ENCODE measurements at places on chromosomes 11 and 22.
A peak's percentile ranks its signal among the peaks of the same experiment; 100 is the strongest.

DNA sequence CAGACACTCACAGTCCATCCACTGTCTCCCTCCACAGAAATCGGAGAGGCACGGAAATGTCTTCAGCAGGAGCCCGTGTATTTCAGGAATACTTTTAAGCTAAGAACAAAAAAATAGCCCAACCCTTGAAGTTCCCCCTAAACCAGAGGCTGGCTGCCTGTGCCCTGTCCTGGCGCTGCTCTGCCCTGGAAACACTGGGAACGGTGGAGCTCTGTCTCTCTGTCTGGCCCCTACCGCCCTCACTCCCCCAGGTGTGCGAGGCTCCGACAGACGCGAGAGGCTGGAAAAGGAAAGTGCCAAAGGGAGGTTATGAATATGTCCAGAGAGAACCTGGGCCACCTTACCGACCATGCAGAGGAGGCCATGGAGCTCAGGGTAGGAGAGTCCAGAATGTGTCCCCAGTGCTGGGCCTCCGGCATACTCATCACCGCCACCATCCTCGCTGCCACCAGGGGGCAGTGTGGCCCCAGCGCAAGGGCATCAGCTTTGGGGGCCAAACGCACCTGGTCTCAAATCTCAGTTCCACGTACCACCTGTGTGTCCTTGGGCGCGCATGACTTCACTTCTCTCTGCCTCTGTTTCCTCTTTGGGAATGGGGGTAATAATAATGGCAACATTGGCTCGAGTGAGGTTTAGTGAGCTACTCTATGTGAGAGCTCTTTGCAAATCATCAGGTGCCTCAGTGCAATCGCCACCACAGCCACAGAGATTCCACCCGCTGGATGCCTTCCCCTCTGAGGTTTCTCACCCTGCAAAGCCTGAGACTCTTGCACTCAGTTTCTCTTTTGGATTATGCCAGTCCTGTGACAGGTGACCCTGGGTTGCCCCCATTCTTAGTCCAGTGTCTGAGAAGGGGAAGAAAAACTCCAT lies 10.4 kb upstream of the SLCO2B1 start:
- DNase-seq = peak; percentile 79

- no peak for DNase-seq
These were observed 2.2 kb upstream of the NAP1L4 start for GRCh38 chr11:2994336-2994730.

DNA sequence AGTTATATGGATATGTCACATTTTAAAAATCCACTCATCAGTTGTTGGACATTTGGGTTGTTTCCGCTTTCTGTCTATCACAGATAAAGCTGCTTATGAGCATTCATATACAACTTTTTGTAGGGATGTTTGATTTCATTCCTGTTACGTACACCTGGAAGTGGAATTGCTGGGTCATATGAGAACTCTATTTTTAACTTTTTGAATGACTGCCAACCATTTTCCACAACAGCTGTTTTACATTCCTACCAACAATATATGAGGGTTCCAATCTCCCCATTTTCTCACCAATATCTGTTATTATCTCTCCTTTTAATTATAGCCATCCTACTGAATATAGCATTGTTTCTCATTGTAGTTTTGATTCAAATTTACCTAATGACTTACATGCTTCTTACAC lies 172.0 kb downstream of the UVRAG start:
- DNase-seq = no peak

DNA sequence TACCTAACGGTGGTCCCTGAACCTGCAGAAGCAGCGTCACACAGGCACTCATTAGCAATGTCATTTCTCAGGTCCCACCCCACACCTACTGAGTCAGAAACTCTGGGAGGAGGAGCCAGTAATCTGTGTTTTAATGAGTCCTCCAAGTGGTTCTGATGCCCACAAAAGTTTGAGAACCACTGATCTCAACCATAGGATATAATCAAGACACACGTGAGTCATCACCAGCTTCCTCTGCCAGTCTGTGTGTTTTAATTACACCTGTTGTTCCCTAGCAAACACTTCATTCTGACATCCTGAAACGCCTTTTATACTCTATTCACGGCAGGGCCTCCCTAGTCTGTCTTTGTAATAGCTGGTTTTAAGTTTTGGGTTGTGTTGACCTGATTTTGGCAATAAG lies 5.8 kb downstream of the TECTA start:
- DNase-seq = no peak

- no peak for DNase-seq
These were observed 10.9 kb upstream of the TSKU start for GRCh38 chr11:76772100-76772782.

GRCh38 chr11:125935618-125936199 lies 10.1 kb upstream of the VSIG10L2 start:
- DNase-seq = no peak

GRCh38 chr22:26617271-26618199 lies at the start of gene CRYBB1:
Gene CRYBB1, minus strand, starts transcription at chr22:26618027. Its CDS starts 1,708 bp downstream, at chr22:26616319.
- DNase-seq = no peak

- DNase-seq = no peak
These were observed 186.4 kb downstream of the BLID start for GRCh38 chr11:121929581-121929980.

DNA sequence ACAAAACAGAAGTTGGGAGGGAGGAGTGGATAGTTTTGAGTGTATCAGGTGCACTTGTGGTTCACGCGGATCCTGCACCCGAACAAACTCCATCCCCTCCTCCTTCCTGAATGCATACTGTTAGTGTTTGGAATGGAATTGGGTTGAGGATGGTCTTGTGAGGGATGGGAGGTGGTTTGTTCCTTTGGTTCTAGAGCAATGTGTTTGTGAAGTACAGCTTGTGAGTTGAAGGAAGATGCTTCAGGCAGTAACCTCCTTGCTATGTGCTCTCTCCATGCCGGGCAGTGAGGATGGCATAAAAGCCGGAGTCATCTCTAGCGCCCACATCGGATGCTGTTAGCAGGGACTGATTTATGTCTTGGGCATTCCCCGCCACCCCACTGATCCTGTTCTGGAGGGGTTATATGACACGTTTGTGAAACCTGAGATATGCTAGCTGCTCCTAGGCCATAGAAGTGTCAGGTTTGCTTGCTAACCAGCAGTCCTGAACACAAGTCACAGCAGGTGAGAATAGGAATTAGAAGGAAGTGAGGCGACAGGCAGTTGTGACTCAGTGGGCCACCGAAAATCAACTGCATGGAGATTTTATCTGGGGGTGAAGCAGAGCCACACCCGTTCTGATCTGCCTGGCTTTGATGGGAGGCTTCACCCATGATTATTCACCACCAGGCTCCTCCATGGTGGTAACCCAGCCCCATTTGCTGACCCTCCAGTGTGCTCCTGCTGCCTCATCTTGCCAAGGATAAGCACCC lies 2.2 kb downstream of the BCR start:
- DNase-seq = peak; percentile 61

DNA sequence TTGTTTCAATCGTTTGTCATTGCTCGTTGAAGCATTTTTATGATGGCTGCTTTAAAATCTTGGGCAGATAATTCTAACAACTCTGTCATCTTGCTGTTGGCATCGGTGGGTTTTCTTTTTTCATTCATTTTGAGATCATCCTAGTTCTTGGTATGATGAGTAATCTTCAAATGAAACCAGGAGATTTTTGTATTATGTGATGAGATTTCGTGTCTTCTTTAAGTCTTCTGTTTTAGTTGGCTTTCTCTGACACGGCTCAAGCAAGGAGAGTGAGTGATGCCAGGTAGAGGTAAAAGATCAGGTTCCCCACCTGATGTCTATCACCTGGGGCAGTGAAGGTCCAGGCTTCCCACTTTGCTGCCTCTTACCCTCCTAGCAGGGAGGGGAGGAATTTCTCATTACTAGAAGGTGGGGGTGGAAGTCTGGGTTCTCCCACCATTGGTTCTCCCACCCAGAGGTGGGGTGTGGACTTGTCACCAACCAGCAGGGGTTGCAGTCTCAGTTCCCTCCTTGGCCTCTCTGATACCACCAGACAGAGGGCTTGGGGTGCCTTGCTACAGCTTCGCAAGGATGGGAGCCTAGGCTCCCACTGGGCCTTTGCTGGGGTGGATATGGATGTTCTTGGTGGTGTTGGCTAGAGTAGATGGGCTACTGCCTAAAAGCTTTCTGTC lies 12.9 kb downstream of the CDC45 start:
- DNase-seq = no peak

DNA sequence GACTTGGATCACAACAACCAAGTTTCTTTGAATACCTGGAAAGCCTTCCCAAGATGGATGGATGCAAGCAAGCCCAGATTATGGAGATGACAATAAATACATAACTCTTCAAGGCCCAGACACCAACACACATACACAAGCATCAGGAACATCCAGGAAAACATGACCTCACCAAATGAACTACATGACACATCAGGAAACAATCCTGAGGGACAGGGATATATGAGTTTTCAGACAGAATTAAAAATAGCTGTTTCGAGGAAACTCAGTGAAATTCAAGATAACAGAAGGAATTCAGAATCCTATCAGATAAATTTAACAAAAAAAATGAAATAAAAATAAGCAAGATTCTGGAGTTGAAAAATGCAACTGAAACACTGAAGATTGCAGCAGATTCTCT lies 659.4 kb downstream of the METTL15 start:
- no peak for DNase-seq

GRCh38 chr11:66600219-66600618 lies 7.2 kb downstream of the CCS start:
- DNase-seq = no peak

DNA sequence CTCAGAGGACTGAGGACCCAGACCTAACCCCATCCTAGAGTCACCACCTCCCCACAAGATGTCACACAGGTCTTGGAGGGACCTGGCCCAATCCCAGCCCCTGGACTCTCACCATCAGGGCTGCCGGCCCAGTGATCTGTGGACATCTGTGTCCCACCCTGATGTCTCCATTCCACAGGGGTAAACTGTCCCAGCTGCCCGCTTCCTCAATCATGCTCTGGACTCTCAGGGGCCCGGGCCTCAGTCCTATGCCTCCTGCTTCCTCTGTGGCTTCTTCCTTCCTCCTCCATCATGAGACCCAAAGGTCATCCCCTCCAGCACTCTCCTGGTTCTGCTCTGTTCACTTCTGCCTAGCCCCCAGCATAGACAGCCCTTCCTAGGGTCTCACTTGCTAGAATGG lies 32.2 kb downstream of the ARAP1 start:
- no peak for DNase-seq

DNA sequence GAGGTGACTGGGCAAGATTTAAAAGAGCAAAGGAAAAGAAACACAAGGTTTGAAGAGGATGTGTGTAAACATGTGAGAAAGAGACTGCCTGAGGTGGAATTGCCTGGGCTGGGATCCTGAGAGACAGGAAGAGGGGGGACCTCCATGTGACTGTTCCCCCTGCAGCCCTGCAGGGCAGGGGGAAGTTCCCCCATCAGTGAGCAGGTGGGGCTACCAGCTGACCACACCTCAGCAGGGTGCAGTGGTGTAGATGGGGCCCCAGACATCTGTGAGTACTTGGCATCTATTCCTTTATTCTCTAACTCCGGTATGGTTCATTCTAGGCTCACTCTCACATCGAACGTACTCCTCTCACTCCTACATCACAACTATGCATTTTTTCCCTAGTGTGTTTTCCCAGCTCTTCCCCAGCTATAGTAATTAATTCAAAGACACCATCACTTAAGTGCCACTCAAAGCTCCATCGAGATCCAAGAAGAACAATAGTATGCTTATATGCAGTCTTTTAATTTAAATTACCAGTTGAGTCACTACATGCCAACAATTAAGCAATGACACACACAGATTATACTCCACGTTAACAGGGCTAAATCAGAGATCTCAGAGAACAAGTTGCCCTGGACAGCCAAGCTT lies 42.7 kb downstream of the LGR4 start:
- DNase-seq = no peak

- DNase-seq = no peak
These were observed 153.2 kb upstream of the NARS2 start for GRCh38 chr11:78727816-78728215.

DNA sequence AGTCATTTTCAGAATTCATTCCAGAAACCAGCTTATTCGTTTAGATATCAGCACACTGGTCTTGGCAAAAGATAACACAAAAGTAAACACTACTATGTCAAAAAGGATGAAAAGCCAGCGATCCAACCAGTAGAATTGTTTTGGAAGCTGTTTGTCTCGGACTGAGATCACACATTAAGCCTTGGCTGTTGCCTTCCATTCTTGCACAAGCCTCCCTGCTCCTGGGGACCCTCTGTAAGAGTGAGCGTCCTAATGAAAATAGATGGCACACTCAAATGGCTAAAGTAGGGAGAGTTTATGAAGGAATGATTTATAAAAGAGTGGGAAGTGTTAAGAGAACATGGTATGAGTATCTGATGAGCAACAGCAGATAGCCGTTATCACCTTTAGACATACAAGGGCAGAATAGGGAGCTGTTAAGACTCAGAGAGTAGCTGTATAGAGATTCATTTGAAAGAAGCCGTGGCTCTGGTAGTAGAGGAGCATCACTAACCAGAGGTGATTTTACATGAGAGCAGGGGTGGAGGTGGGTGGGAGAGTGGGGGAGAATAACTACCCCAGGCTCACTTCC lies 25.2 kb downstream of the PDE3B start:
- DNase-seq = no peak

DNA sequence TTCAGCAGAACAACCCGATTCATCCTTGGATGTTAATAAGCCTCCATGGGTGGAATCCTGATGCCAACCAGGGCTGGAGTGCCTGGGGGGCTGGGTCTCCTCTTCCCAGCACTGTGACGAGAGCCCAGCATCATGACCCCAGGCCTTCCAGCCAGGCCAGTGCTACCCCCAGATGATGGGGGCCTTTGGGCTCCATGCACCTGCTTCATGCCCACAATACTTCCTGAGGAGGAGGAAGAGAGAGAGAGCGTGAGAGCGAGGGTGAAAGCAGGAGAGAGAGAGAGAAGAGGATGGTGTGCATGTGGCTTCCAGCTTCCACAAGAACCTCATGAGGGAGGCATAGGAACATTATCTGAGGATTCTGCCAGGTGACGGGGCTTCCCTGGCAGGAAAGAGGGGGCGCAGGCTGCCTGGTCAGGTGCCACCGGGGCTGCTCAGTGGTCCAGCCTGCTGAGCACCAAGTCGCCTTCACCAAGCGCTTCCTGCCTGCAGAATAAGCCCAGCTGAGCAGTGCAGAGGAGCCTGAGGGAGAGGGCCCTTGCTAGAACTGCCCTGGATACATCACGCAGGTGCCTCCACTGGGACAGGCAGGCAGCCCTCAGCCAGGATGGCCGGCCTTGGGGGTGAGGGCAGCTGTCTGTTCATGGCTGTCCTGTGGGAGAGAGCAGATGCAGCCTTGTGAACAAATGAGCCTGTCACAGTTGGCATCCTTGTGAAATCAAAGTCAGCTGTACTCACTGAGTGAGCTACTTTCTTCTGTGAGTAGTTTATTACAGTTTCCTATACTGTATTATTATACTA lies 243.3 kb upstream of the B3GAT1 start:
- DNase-seq = no peak
